ENCODE measurements at places on chromosomes 16 and 17.
A peak's percentile ranks its signal among the peaks of the same experiment; 100 is the strongest.

DNA sequence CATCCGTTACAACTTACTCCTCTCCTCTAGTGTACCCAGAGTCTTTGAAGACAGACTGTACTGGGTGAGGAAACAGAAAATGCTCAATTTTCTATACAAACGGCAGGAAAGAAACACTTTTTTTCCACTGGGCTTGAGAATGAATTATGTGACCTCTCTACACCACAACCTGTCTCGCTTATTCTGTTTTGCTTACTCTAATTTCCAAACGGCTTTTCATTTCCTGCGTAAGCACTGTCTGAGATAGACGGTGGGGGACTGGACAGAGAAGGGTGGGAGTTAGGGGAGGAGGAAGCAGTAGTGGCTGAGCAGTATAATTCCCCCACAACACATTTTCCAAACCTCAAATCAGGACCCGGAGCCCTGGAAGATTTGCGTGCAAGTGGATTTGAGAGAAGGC is 191.4 kb upstream of the SDK2 start:
- DNase-seq: no peak

DNA sequence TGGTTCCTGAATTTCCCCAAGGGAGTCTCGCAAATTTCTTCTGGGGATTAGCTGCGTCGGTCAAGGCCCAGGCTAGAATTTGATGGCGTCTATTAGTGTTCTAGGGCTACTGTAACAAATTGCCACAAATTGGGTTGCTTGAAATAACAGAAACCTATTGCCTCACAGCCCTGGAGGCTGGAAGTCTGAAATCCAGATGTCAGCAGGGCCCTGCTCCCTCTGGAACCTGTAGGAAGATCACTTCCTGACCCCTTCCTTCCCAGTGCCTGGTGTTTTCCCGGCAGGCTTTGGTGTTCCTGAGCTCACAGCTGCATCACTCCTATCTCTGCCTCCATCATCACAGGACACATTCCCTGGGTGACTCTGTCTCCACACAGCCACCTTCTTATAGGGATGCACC is 24.4 kb downstream of the DHRS7C start:
- no peak for DNase-seq

DNA sequence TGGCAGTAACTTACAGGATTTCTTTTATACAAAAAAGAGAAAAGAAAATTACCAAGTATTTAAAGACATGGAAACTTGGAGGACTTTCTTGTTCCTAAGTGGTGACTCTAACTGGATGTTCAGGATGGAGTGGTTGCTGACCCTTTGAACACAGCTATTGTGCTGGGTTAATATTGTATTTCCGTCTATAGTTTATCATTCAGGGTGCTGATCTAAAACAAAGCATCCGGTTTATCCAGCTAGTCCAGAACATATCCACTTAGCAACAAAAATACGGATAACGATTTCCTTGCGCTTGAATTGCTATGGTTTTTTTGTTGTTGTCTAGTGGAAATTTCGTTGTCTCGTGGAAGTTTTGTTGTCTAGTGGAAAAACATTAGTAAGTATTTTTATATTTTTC is 38.2 kb downstream of the SNTB2 start:
- peak; percentile 96 for DNase-seq

GRCh38 chr17:41650794-41651624 is 26.6 kb upstream of the KRT17 start:
- DNase-seq: no peak

GRCh38 chr17:40854175-40854814 is 12.7 kb downstream of the KRT12 start:
- peak; percentile 5 for DNase-seq

GRCh38 chr17:28982131-28982793 is 23.6 kb downstream of the SEZ6 start:
- DNase-seq: peak; percentile 77

DNA sequence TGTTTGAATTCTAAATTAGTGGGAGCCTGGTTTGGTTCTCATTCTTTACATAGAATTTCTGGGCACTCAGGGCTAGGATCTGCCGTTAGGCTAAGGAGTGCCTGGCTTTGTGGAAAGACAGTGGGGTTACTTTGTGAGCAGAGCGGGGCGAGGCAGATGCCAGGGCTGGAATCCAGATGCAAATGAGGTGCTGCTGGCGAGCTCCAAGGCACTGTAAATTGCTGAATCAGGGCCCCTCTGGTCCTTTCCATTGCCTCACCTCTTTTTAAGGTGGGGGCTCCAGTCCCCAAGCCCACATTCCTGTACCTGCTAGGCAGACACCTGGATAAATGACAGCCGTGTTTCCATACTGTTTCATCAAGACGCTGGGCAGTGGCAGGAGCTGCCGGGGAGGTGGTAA is 33.8 kb downstream of the PIPOX start:
- DNase-seq: no peak

DNA sequence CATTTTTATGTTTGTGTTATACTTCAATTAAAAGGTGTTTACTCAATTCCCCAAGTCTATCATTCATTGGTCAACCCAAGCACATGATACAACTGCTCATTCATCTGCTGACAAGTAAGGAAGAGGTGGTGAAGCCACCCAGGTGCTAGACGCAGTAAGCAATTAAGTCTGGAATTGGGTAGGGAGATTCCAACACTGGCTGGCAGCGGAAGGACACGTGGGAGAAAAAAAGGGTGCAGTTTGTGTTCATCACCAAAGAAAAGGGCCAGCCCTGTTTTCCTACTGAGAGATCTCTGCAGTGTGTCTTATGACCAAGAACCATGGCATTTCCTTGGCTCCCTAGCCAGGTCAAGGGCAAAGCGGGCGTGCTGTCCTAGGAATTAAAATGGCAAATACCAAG is 11.8 kb upstream of the ZNF23 start:
- DNase-seq: no peak

DNA sequence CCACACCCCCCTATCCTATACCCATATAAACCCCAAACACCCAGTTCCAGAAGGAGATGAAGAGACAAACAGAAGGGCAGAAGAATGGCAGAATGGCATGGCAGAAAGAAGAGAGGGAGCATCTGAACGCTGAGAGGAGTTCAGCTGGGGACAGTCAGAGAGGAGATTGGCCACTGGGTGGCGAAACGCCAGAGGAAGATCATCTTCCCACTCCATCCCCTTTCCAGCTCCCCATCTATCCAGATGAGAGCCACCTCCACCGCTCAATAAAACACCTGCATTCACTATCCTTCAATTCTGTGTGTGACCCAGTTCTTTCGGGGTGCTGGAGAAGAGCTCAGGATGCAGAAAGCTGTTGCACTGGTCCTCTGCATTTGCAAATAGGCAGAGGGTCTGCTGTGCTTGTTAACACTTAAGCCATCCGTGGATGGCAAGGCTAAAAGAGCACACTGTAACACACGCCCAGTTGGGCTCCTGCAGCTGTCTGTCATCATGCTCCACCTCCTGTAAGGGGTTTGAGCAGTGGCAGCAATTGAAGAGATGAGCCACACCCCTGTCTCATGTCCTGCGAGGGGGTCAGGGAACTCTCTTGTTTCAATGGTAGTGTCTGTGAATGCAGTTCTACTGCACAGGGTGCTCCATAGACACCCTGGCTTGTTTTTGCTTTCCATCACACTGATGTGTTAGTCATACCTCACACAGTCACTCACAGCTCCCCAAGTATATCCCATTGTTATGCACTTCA is 1034.8 kb upstream of the RBFOX1 start:
- DNase-seq: no peak

GRCh38 chr17:55086635-55087058 is 118.1 kb downstream of the STXBP4 start:
- peak; percentile 75 for DNase-seq

- DNase-seq: no peak
These were observed 4.7 kb upstream of the MRPS34 start for GRCh38 chr16:1777375-1778199.

DNA sequence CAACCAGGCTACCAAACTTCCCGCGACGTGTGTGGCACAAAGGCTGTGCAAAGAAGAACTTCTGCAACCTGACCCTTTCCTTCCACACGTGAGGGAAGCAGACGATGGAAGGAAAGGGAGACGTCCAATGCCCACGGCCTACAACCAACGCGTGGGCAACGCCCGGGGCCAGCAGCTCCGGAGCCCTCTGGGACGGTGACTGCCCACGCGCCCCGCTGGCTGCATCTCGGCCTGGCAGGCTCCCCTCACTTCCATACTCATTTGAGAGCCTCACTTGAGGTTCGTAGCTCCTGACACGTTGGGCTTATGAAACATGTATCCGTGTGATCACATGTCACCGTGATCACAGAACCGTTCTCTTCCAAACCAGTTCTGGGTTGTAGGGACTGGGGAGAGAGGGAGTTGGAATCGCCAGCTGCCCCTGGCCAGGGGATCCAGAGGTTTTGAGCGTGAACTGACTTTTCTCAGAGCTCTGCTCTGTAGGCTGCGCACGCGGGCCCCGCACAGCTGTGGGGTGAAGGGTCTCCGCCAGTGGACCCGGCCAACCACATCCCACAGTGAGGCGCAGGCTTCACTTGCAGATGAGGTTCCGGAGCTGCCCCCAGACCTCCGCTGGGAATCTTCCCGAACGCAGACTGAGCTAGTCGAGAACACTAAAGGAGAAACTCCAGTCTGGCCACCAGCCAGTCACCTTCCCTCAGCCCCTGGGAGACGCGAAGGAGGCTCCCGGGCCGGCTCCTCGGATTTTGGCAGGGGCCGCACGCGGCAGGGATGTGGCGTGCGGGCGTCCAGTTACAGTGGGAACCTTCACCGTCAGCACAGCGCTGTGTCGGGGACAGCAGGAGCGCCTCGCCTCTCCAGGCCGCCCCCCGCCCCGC is 1.0 kb downstream of the LMF1 start:
- no peak for DNase-seq

- DNase-seq: no peak
These were observed 98.6 kb downstream of the GNAO1 start for GRCh38 chr16:56289862-56290261.

GRCh38 chr17:64771980-64772844 is 110.1 kb upstream of the SMURF2 start:
- DNase-seq: no peak

- no peak for DNase-seq
These were observed 340.7 kb downstream of the FOXL1 start for GRCh38 chr16:86919078-86919477.

GRCh38 chr17:50301891-50302584 is 27.8 kb downstream of the TMEM92 start:
- DNase-seq: no peak

DNA sequence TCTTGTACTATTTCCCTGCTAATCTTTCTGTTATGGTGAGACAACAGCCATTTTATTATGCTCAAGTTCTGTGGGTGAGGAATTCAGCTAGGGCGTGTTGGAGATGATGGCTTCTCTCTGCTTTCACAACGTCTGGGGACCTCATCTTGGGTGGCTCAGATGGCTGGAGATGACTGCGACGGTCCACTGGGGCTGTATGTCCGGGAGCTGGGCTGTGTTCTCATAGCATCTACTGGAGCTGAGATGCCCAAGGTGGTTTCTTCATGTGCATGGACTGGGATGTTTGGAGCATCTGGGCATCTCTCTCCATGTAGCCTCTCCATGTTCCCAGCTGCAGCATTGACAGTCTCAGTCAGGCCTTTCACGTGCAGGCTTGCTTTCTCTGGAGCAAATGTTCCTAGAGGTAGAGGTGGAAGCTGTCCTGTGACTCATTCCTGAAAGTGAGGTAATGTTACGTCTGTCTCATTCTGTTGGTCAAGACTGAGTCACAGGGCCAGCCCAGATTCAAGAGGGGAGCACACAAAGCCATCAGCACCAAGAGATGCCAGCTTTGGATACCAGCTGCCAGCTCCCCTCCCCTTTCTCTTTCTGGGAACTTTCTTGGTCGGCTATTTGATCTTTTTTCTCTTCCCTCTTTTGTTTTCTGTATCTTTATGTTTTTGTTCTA is 96.2 kb downstream of the RAP1GAP2 start:
- DNase-seq: peak; percentile 19

GRCh38 chr16:82633964-82634600 is 7.3 kb downstream of the CDH13 start:
- no peak for DNase-seq

GRCh38 chr16:3879887-3880564 is 487 bp downstream of the CREBBP start:
- DNase-seq: no peak

DNA sequence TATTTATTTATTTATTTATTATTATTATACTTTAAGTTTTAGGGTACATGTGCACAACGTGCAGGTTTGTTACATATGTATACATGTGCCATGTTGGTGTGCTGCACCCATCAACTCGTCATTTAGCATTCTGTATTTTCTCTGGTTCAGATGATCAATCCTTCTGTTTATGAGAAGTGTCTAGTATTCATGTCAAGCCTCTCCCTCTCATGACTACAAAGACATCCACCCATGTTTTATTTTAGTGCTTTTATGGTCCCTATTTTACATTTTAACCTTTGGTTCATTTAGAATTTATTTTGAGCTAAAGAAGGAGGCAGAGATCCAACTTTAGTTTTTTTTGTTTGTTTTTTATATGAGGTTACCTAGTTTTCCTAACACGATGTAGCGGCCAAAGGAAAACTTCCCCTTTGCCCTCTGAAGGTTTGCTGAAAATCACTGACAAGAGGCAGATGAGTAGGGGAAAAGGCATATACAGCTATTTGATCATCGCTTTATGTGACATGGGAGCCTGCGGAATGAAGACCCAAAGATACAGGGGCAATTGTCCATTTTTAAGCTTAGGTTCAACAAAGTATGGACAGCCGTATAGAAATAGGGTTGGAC is 22.4 kb upstream of the AQP8 start:
- DNase-seq: no peak

GRCh38 chr16:48451323-48451722 is 66.1 kb upstream of the SIAH1 start:
- no peak for DNase-seq

GRCh38 chr17:40510328-40510648 is 8.9 kb upstream of the TNS4 start:
- no peak for DNase-seq

GRCh38 chr17:73643001-73643851 is 1.0 kb downstream of the SDK2 start:
- DNase-seq: no peak

DNA sequence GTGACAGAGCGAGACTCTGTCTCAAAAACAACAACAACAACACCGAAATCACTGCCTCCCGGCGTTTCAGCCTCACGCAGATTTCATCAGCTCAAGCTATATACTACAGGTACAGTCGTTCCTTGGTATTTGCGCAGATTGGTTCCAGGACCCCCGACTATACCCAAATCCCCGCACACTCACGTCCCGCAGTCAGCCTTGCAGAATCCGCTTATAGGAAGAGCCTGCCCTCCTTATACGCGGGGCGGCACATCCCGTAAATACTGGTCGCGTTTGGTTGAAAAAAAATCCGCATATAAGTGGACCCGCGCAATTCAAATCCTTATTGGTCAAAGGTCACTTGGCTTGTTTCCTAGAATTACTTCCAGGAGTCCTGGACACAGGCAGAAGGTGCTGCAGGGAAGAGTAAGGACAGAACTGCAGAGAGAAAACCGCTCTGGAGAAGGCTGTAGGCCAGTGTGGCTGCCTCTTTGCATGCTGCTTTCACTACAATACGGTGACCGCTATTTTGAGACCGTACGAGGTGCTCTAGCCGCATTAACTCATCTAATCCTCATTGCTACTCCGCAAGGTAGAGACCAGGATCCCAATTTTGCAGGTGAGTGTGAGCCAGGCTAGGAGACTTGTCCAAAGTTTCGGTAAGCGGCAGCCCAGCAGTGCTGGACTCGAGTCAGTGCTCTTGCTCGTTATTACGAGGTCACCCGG is 718 bp downstream of the NDUFAB1 start:
- DNase-seq: no peak

- DNase-seq: no peak
These were observed 30.6 kb upstream of the ETV4 start for GRCh38 chr17:43576563-43577229.

All from pulmonary artery endothelial cell (primary cell).